ENCODE measurements at places on chromosomes 1 and 21. TPM values are rescaled to one million over a fixed set of nuclear protein-coding genes. Genes with fewer than 3 reads are reported as not detected.

DNA sequence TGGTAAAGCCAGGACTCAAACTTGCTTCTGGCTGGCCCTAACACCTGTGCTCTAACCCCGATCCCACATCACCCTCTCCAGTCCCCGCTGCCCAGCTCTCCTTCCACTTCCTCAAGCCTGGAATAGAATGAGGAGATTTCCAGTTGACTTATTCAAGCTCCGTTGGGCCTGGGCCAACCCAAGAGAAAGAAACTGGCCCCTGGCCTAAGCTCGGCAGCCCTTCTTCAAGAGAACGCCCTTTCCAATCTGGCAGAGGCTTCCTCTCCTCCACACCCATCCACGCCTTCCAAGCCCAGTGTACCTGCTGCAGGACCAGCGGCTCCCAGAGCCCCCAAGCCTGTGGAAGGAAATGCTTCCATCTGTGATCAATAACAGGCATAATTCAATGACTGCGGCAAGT lies 51.9 kb downstream of the LRRN2 start:
- no peak for DNase-seq

Gene POU3F1
- not detected for total RNA-seq

DNA sequence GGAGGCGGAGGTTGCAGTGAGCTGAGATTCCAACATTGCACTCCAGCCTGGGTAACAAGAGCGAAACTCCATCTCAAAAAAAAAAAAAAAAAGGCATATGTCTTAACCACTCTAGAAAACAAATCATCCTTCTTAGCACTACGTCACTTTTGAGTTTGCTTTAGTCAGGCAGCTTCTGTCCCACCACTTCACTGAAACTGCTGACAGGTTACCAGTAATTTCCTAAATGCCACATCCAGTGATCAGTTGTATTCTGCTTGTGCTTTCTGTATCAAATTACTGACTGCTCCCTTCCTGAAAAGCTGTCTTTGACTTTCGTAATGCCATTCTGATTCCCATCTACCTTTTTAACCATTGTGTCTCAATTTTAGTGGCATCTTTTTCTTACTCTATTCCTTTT lies 21.7 kb downstream of the RCOR3 start:
- DNase-seq: no peak

Gene C1orf74
- 1.9 TPM for total RNA-seq

- DNase-seq: no peak
Measured at GRCh38 chr1:63779338-63780211, 5.8 kb downstream of the ROR1 start.

GRCh38 chr21:42878678-42878992 lies 704 bp downstream of the WDR4 start:
- no peak for DNase-seq

Gene ATP5PB
- 551 TPM for total RNA-seq

DNA sequence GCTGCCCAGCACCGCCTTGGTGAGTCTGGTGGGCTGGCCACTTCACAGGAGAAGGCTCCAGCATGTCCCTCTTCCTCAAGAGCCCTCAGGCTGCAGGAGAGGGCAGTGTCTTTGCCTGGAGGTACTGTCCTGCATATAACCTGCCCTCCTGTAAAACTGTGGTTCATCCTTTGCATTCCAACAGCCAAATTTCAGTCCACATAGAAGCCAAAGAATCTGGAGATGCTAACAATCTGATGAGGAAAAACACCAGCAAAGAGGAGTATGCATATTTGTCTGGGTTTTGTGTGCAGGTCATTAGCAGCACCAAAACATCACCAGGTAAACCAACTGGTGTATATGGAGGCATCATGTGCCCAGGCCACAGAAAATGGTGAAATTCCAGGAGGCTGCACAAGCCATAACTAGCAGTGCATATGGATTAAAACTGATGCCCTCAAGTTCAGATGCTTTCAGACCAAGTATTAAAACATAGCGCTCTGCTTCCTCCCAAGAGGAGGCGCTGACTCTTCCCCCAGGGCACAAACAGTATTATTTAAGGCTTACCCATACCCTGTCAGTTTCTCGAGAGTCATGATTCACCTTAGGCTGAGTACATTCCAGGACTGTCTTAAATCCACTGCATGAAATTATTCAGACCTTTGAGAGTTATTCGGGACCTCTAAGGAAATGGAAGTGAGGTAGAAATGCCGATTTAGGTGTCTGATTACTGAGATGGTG lies 150.5 kb upstream of the COA6 start:
- DNase-seq: no peak

GRCh38 chr1:42960122-42960390 lies 1.4 kb upstream of the SLC2A1 start:
- DNase-seq: no peak

DNA sequence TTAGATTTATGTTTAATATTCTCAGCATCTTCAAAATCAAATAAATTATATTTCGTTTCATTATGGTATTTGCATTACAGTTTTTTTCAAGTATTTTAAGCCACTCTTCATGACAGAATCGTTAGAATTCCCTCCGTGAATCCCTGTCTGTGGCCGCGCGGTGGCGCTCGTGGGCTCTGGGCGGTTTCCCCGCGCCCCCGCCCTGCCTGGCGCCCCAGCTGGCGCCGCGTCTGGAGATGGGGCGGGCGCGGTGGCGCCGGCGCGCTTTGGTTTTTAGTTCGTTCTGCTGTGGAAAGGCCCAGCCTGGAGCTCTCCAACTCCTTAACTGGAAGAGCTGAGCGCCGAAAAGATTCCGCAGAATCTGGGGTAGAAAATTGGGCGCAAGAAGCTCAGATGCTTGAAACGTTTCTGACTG lies 25.7 kb downstream of the PRMT2 start:
- peak; percentile 70 for DNase-seq

GRCh38 chr1:5685446-5686040 lies 306.7 kb downstream of the NPHP4 start:
- no peak for DNase-seq

GRCh38 chr1:154931940-154932487 lies 4.5 kb downstream of the PMVK start:
- no peak for DNase-seq

Measured in left cardiac atrium (tissue), 4 donors.